Activated CD4-positive, alpha-beta memory T cell treated with anti-CD3 and anti-CD28 coated beads for 36 hours (primary cell): ENCODE measurements at places on chromosomes 5 and 9. TPM values are rescaled to one million over a fixed set of nuclear protein-coding genes. Genes with fewer than 3 reads are reported as not detected.

The ENTPD2 gene
- not detected for total RNA-seq

The RASEF gene
- total RNA-seq = not detected

The GARNL3 gene
- 3.9 TPM for total RNA-seq

The HRCT1 gene
- total RNA-seq = not detected

The ZDHHC11B gene
- 0.34 TPM for total RNA-seq

The SH2D3C gene
- total RNA-seq = 35.3 TPM

The SPAAR gene
- not detected for total RNA-seq

The PCDHB16 gene
- total RNA-seq = not detected

The SHOC1 gene
- not detected for total RNA-seq

The ZNF367 gene
- total RNA-seq = 30.1 TPM

The SPDL1 gene
- 34.9 TPM for total RNA-seq

The ADRA1B gene
- not detected for total RNA-seq

The FAM221B gene
- not detected for total RNA-seq

The DNAJC18 gene
- 56.0 TPM for total RNA-seq

The FAM200C gene
- total RNA-seq = 1.1 TPM

The OR4F3 gene
- not detected for total RNA-seq

The OSMR gene
- not detected for total RNA-seq

The PCDHA5 gene
- not detected for total RNA-seq

The SPATA31D4 gene
- total RNA-seq = not detected

The NUTM2F gene
- total RNA-seq = not detected

The ELOVL7 gene
- total RNA-seq = 0.34 TPM

The SEMA6A gene
- total RNA-seq = not detected

The SHROOM1 gene
- total RNA-seq = 1.6 TPM

The FCN2 gene
- not detected for total RNA-seq

The PCDHA6 gene
- total RNA-seq = not detected

The BTNL3 gene
- total RNA-seq = not detected

The CREBRF gene
- 16.3 TPM for total RNA-seq

The SLIT3 gene
- total RNA-seq = 2.1 TPM
